ENCODE measurements at places on chromosomes 12 and 14. TPM values are rescaled to one million over a fixed set of nuclear protein-coding genes. Genes with fewer than 3 reads are reported as not detected.

LMNTD1 gene
- 0.33 TPM for total RNA-seq

GPR162 gene
- 0.17 TPM for total RNA-seq

M6PR gene
- total RNA-seq, result 168 TPM

ERBB3 gene
- 3.6 TPM for total RNA-seq

PLXNC1 gene
- total RNA-seq, result 0.61 TPM

DEPDC4 gene
- 4.2 TPM for total RNA-seq

SIX4 gene
- total RNA-seq, result 14.2 TPM

C1S gene
- 2.1 TPM for total RNA-seq

PAX9 gene
- 3.7 TPM for total RNA-seq

CRIP1 gene
- total RNA-seq, result 0.50 TPM

RACGAP1 gene
- 24.2 TPM for total RNA-seq

ACRBP gene
- 0.51 TPM for total RNA-seq

ARID2 gene
- total RNA-seq, result 23.3 TPM

ALX1 gene
- total RNA-seq, result not detected
